ENCODE measurements at places on chromosomes 11 and 22. TPM values are rescaled to one million over a fixed set of nuclear protein-coding genes. Genes with fewer than 3 reads are reported as not detected.

GRCh38 chr11:83256602-83257340 is 29.4 kb downstream of the CCDC90B start:
- no peak for DNase-seq

DNA sequence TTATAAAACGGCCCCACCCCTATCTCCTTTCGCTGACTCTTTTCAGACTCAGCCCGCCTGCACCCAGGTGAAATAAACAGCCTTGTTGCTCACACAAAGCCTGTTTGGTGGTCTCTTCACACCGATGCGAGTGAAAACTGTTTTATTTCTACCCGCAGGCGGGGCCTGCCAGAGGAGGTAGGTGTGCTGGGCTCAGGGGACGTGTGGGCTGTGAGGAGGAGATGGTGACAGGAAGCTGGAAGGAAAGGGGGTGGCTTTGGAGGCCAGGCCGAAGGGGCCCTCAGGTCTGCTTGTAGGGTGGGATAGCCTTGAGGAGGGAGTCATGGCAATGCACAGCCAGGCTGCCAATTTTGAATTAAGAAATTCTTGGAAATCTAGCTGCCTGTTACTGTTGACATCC is 21.3 kb upstream of the KRTAP5-7 start:
- no peak for DNase-seq

- no peak for DNase-seq
Measured at GRCh38 chr11:76005756-76006155, 190.7 kb downstream of the UVRAG start.

GRCh38 chr11:63536669-63537292 is at the start of gene PLAAT4:
Gene PLAAT4, plus strand, starts transcription at chr11:63536808. Its CDS starts 61 bp downstream, at chr11:63536869.
- no peak for DNase-seq

- no peak for DNase-seq
Measured at GRCh38 chr11:2194877-2195755, 23.5 kb upstream of the TH start.

GRCh38 chr11:116515664-116516184 is 257.1 kb downstream of the BUD13 start:
- DNase-seq = no peak

DNA sequence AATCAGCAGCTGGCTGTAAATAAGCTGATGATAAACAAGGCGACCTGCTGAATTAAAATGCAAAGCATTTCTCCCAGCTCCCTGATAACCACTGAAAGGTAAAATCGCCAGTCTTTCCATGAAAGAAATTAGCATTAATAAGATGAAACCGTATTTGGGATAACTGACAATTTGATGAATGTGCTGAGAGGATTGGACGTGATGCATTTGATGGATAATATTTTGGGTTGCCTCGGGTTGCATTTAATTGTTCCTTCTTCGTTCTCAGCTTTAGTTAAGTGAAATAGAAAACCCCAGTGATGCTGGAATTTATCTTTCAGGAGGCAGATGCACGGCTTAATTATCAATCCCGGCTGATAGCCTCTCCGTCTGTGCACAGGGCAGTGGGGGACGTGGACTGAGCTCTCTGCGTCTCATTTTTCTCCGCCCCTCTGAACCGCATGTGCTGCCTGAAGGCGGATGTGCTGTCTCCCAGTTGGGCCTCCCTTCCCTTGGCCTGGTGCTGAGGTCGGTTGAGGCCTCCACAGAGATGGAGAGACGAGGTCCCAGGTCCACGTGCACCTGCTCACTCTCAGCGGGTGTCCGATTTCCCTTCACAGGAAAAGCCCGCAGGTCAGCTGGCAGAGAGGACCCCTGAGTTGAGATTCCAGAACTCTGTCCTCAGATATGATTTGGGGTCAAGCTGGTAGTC is 846.2 kb downstream of the BRD1 start:
- no peak for DNase-seq

DNA sequence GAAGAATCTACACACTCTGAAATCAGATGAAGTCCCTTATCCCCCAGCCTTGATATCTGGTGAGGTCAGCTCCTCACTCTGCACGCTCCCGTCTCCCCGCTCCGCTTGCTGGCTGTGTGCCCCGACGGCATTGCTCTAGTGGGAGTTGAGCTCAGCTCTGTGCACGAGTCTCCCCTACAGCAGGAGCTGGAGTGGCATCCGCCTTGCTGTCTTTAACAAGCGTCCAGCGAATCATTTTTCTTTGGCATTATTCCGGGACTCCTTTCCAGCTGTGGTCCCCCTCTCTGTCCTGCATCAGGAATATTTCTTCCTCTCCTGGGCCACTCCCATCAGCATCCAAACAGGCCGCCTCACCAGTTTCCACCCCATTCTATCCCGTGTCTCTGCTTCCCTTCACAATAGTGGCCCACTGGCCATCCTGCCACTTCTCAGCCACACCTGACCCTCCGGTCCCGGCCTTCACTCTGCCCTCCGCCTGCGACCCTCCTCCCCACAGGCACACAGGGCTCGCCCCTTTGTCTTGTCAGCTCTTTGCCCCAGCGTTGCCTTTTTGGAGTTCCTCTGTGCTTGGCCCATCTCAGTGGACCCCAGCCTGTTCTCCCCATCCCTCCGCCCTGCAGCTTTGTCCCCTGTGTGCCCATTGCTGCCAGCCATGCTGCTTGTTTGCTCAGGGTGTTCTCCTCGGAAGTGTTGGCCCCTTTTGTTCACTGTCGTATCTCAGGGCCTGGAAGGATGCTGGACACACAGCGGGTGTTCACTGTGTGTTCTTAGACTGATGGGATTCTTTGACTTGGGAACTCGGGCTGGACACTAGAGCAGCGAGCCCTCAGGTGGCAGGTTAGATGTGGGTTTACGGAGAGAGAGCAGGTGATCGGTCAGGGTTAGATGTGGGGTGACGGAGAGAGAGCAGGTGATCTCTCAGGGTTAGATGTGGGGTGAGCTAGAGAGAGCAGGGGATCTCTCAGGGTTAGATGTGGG is 441.8 kb downstream of the TBC1D22A start:
- DNase-seq = no peak

DNA sequence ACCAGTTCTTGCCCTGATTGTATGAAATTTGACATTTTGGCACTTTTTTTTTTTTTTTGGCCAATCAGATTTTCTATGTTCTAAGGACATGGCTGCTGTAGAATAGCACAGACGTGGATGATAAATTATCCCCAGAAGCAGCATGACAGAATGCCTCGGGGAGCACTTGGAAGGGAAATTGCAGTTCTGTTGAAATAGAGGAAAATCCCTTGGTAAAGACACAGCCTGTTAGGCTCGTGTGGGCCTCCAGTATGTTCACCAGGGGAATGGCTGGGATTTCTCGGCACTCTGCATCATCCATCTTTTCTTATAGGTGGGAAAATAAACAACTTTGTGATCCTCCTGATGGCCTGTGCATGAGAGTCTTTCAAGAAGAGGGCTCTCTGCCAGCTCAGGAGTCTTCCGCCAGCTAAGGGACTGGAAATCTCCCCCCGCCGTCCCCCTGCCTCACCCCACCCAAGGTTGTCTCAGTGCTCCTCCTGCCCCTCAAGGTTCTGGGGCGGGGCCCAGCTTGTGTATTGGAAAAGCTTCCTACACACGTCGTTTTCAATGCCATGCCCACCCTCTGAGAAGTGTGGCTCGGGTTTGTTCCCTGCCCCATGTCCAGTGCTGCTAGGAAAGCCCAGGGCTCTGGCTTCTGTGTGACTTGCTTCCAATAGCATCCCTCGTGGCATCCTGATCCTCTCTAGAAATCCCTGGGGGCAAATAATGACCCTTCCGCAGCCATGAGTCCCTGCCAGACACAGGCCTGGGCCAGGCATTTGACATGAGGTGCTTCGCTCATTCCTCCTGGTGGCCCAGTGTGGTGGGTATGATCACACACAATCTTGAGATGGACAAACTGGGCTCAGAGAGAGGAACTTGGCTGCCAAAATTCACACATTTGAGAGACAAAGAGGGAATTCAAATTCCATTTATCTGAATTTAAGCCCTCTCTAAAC is 70.6 kb upstream of the ATXN10 start:
- no peak for DNase-seq

GRCh38 chr22:48238966-48239365 is 1476.5 kb downstream of the TBC1D22A start:
- no peak for DNase-seq

- no peak for DNase-seq
Measured at GRCh38 chr22:29204455-29205183, 1.1 kb upstream of the EMID1 start.

The BARX2 gene
- 0.72 TPM for polyA plus RNA-seq

The CBLIF gene
- not detected for polyA plus RNA-seq

The PRRG4 gene
- 6.3 TPM for polyA plus RNA-seq

The PNPLA5 gene
- polyA plus RNA-seq = 0.08 TPM
